ENCODE measurements at places on chromosomes 13 and 19.
A peak's percentile ranks its signal among the peaks of the same experiment; 100 is the strongest.

DNA sequence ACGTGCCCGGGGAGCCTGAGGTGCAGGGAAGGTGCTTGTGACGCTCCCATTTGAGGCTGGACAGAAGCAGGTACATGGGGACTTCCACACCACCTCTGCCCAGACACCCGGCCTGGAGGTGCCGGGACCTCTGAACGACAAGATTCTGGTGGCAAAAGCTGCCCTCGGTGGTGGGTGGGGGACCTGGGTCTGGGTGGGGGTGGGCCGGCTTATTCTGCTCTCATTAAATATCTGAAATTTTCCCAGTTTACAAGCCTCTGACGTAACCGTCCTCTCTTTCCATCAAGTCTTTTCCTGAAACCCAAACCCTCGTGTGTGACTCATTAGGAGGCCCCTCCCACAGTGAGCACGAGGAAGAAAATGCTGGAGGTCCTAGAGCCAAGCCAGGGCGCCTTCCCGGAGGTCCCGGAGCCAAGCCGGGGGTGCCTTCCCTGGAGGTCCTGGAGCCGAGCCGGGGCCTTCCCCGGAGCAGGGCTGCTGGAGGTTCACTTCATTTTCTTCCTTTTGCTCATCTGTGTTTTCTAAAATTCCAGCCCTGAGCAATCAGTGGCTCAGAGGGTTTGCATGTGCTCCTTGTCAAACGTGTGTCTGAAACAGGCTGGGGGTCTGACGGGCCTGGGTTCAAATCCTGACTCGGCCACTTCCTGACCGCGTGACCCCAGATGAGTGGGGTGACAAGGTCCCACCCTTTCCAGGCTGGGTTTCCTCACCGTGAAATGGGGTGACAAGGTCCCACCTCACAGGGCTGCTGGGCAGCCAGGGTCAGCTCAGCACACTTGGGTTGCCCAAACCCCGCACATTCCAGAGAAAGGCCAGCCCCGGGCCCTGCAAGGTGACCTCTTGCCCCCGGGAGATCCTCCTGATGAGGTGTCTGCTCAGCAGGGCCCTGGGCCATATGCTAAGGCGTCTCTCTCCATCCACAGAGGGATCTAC lies 10.0 kb downstream of the CFD start:
- DNase-seq = no peak

GRCh38 chr13:95893861-95894260 lies 159.3 kb downstream of the UGGT2 start:
- DNase-seq = no peak

- peak; percentile 91 for DNase-seq
Observed at GRCh38 chr19:1490311-1491113, at the start of gene PCSK4. Gene PCSK4 (minus strand): TSS chr19:1490350. CDS start chr19:1490346, 4 bp downstream.

DNA sequence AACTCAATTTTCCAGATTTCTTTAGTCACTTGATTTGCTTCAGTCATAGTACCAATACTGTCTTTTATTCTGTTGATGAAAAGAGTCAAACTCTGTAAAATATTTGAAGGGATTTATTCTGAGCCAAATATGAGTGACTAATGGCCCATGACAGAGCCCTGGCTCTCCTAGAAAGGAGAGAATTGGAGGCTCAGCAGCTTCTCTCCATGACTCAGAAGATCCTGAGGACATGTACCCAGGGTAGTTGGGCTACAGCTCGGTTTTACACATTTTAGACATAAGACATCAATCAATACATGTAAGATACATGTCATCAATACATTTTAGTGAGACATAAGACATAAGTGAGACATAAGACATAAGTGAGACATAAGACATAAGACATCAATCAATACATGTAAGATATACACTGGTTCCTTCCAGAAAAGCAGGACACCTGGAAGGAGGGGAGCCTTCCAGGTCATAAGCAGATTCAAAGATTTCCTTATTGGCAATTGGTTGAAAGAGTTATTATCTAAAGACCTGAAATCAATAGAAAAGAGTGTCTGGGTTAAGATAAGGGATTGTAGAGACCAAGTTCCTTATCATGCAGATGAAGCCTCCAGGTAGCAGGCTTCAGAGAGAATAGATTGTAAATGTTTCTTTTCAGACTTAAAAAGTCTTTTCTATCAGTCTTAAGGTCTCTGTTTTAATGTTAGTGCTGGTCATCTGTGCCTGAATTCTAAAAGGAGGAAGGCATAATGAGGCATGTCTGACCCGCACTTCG lies 179.8 kb upstream of the RFC3 start:
- no peak for DNase-seq

- no peak for DNase-seq
Observed at GRCh38 chr13:94987869-94988268, 275.5 kb upstream of the SOX21 start.

Measured in GM12892 (cell line).